ENCODE measurements at places on chromosomes 11 and 22. TPM values are rescaled to one million over a fixed set of nuclear protein-coding genes. Genes with fewer than 3 reads are reported as not detected.

Gene NXPE4
- not detected for total RNA-seq

Gene SCGB1A1
- not detected for total RNA-seq

Gene PTPRCAP
- total RNA-seq = not detected

Gene SLC22A6
- not detected for total RNA-seq

Gene OR5D14
- total RNA-seq = not detected

Gene BEST1
- total RNA-seq = 4.7 TPM

Gene TRIM6
- total RNA-seq = 3.6 TPM

Gene FXYD2
- total RNA-seq = not detected

Gene CBLIF
- total RNA-seq = not detected

Gene MPEG1
- total RNA-seq = not detected

Gene PATZ1
- total RNA-seq = 9.4 TPM

Gene TENM4
- total RNA-seq = 0.11 TPM

Gene ST14
- not detected for total RNA-seq

Gene IRAG1
- total RNA-seq = 6.7 TPM

Gene CTSD
- total RNA-seq = 338 TPM

Gene TRMU
- total RNA-seq = 38.4 TPM

Gene FGF4
- total RNA-seq = not detected

Gene INPP5J
- total RNA-seq = 0.13 TPM

Gene HEPHL1
- not detected for total RNA-seq

Gene PRG3
- not detected for total RNA-seq

Gene PRRG4
- total RNA-seq = not detected

Gene GVQW3
- 0.25 TPM for total RNA-seq

Gene TRPM5
- not detected for total RNA-seq

Gene ARHGAP20
- total RNA-seq = 0.97 TPM

Gene NEFH
- total RNA-seq = 0.65 TPM

Gene PGA3
- total RNA-seq = not detected

Gene OR10A2
- not detected for total RNA-seq
